ENCODE measurements at places on chromosomes 12 and 14. TPM values are rescaled to one million over a fixed set of nuclear protein-coding genes. Genes with fewer than 3 reads are reported as not detected.

Gene DTX1
- 0.26 TPM for total RNA-seq

Gene KCNH3
- 2.2 TPM for total RNA-seq

Gene PPP1CC
- total RNA-seq = 162 TPM

Gene WBP11
- 50.6 TPM for total RNA-seq

Gene TAS2R50
- total RNA-seq = not detected

Gene PCNX1
- total RNA-seq = 22.6 TPM

Gene NAV3
- total RNA-seq = 5.9 TPM

Gene COA8
- 51.9 TPM for total RNA-seq

Gene P2RX2
- total RNA-seq = not detected

Gene STX2
- total RNA-seq = 22.9 TPM

Gene NID2
- total RNA-seq = 31.9 TPM

Gene ACOT4
- 1.6 TPM for total RNA-seq

Gene NANOG
- 0.05 TPM for total RNA-seq

Gene NELL2
- total RNA-seq = 0.22 TPM

Gene PPHLN1
- 47.6 TPM for total RNA-seq

Gene PDZRN4
- total RNA-seq = not detected

Gene PMEL
- total RNA-seq = 0.57 TPM

Gene CIROP
- not detected for total RNA-seq

Gene TSPAN19
- not detected for total RNA-seq

Gene NOXRED1
- total RNA-seq = 0.06 TPM

Gene OR4N5
- not detected for total RNA-seq

Gene LAG3
- total RNA-seq = 0.90 TPM

Gene EVL
- total RNA-seq = 34.5 TPM

Gene PZP
- not detected for total RNA-seq

Gene HOXC4
- total RNA-seq = 2.4 TPM

Gene CD69
- not detected for total RNA-seq

Gene PRB4
- total RNA-seq = not detected

Gene C1S
- 43.7 TPM for total RNA-seq

Gene NEK9
- 34.0 TPM for total RNA-seq

Gene ENTPD5
- total RNA-seq = 5.4 TPM

Gene NRXN3
- total RNA-seq = 1.3 TPM

Gene CFAP251
- 1.3 TPM for total RNA-seq

Gene RPS29
- total RNA-seq = 3,450 TPM

Gene SLC38A4
- 0.16 TPM for total RNA-seq

Gene GUCY2C
- 0.03 TPM for total RNA-seq

Gene B4GALNT3
- total RNA-seq = 0.52 TPM

Gene PGF
- total RNA-seq = 4.9 TPM

Gene NTF3
- total RNA-seq = not detected

Gene SLC10A1
- total RNA-seq = not detected

Gene KLRK1
- not detected for total RNA-seq

Gene MIPOL1
- total RNA-seq = 2.8 TPM

Gene LRRC43
- 0.14 TPM for total RNA-seq

Gene SDS
- total RNA-seq = 0.31 TPM

Gene CLEC4A
- total RNA-seq = not detected

Gene CMA1
- total RNA-seq = not detected
